ENCODE measurements at places on chromosomes 4 and X. TPM values are rescaled to one million over a fixed set of nuclear protein-coding genes. Genes with fewer than 3 reads are reported as not detected.

Gene PPBP
- 0.28 TPM for total RNA-seq

GRCh38 chr4:9999956-10000561 is 21.2 kb downstream of the SLC2A9 start:
- no peak for DNase-seq

DNA sequence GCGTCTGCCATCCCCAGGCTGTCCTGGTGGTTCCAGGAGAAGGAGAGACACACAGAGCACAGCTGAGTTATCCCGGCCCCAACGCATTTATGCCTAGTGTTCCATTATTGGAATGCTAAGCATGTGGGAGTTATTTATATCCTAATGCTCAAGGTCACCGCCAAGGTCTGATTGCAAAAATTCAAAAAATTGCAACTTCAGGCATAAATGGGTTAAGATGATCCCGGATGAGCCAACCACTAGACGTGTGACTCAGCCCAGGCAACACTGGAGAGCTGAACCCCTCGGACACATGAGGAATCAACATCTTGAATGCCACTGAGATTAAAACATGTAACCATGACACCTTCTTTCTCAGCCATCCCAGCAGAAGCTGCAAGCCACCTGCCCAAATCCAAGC is 3.8 kb upstream of the ZCCHC4 start:
- DNase-seq, result no peak

- peak; percentile 42 for DNase-seq
Measured at GRCh38 chr4:2849267-2850152, 5.9 kb downstream of the ADD1 start.

Gene ETDB
- not detected for total RNA-seq

Measured in hepatocyte (in vitro differentiated cells).